ENCODE measurements at places on chromosomes 1 and 21. TPM values are rescaled to one million over a fixed set of nuclear protein-coding genes. Genes with fewer than 3 reads are reported as not detected.

The MRPL9 gene
- total RNA-seq = 75.0 TPM

GRCh38 chr1:8402109-8402710, 84.3 kb downstream of the SLC45A1 start:
- no peak for DNase-seq

DNA sequence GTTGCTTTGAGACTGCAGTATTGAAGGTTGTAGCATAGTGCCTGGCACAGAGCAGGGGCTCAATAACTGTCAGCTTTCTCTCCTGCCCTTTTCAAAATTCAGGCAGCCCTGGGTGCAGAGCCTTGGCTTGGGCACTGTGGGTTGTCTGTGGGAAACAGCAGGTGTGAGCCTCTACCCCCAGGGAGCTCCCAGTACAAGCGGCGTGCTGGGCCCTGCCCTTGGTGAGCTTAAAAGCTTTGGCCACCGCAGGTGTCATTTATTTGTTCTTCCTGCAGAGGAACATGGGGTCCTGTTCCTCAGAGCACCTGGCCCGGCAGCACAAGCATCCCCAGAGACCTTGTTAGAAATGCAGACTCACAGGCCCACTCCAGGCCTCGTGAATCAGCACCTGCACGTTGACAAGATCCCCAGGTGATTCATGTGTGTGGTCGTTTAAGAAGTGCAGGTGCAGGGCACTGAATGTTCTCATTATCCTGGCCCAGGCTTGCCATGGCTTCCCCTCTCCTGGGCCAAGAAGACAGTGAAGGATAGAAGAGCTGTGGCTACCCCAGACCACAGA, 29.9 kb upstream of the IGSF21 start:
- DNase-seq = no peak

DNA sequence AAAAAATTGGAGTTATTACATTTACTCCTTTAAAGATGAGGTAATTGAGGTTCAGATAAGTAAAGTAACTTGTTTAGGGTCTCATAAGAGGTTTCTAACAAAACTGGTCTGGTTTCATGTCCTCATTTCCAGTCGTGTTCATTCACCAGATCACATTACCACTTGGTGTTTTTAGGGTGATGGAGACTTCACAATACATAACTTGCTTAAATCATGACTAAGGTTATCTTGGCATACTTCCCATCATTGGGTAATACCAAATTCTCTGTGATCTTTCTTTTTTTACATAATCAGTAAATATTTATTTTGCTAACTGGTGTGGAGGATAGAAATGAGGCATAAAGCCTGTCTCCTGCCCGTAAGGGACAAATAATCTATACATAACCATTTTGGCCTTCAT, 31.6 kb upstream of the RPTN start:
- no peak for DNase-seq

GRCh38 chr1:50488356-50488755, 65.1 kb upstream of the DMRTA2 start:
- DNase-seq = no peak

DNA sequence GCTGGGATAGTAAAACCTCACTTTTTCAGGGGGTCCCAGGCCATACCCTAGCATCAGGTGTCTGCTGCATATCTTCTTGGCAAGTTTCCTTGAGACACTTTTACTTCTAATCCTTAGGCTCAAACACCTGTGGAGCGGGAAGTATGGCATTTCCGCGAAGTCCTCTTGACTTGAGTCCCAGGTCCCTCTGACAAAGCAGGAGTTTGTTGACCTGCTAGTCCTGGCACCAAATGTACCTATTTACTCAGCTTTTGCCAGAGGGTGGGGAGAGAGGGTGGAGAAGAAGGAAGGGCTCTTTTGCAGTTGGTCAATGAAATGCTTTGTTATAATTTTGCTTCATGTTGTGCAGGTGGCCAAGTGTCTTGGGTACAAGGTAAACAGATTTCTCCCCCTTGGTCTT, 59.7 kb downstream of the CLIC6 start:
- no peak for DNase-seq

The TRAF3IP3 gene
- total RNA-seq = not detected

- DNase-seq = no peak
These were observed 203.7 kb upstream of the C1orf87 start for GRCh38 chr1:60277269-60277668.
